Nephron progenitor cell (in vitro differentiated cells): ENCODE measurements at places on chromosomes 1 and 21.

DNA sequence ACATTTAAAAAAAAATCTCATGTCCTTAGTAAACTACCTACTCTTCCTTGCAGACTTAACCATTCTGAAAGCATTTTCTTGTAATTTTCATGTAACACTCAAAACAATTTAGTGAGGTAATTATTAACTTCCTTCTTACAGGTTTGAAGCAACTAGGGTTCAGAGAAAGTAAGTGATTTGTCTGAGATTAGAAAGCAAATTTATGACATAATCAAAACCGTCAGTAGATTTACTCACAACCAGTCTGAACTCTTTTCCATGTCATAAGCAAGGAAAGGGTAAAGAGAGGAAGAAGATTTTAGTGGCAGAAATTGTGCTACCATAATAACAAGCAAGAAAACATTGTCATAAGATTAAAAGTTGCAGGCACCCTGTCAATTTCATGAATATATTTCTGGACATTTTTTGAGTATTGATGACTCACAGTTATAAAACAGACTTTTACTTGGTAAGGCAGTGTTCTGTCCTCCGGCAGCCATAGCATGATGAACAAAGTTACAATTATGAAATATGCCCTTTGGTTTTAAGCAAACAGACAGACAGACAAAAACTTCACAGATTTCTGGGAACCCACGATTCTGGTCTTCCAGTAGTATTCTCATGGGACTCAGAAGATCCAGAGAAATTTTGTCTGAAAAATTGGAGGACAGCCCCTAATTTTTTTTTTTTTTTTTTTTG, 707.2 kb downstream of the RWDD3 start:
- H3K36me3 ChIP-seq, result no peaks in the 10 kb centered on the region
- H3K27me3 ChIP-seq, result peaks cover 2% of the 10 kb centered on the region
- H3K27ac ChIP-seq, result no peak overlapping the region
- no peak overlapping the region for H3K4me3 ChIP-seq
- H3K4me1 ChIP-seq, result no peaks in the 10 kb centered on the region

DNA sequence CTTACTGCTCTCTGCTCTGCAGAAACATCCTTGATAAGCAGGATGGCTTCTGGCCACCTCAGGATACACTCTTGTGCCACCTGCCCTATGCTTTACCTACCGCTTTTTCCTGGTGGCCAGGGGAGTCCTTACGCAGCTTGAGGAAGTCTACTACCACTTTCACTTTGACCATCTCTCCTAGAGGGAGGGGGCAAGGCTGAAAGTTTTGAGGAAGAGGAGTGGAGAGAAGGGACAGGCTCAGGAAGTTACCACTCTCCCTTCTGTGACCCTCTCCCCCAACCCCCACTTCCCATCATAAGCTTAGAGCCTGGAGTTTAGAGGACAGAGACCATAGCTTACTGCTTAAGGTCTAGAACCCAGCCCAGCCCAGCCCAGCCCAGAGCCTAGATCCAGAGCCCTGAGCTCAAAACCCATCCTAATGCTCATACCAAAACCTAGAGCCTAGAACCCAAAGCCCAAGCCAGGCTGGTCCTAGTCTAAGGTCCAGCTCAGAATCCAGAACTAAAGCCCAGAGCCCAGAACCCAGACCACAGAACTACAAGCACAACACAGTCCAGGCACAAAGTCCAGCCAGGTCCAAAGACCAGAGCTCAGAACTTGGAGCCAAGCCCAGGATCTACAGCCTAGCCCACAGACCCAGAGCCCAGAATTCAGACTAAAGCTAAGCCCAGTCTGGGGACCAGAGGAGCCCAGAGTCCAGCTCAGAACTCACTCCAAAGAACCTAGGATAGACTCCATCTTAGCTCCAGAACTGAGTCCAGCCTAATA, 18.0 kb upstream of the MFSD2A start:
- no peak overlapping the region for H3K4me3 ChIP-seq
- H3K36me3 ChIP-seq, result no peaks in the 10 kb centered on the region
- peaks cover 24% of the 10 kb centered on the region for H3K27me3 ChIP-seq
- H3K27ac ChIP-seq, result no peak overlapping the region

DNA sequence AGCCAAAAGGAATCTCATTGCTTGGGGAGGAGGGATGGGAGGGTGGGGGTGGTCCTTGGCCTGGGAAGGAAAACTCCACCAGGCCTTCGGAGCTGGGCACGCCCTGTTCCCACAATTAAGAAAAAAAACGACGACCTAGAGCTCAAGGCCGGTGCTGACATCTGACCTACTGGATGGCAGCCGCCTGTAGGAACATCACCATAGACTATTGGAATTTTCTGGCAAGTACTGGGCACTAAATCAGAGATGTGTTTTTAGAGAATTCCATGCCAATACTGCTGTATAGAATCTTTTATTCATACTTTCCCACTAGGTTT, 729 bp downstream of the NADK start:
- no peak overlapping the region for H3K27ac ChIP-seq
- peaks cover 13% of the 10 kb centered on the region for H3K27me3 ChIP-seq
- H3K4me3 ChIP-seq, result peak overlapping the region; percentile 91
- no peak for DNase-seq
- peaks cover 29% of the 10 kb centered on the region for H3K36me3 ChIP-seq

GRCh38 chr1:36656271-36656670, 173.6 kb upstream of the CSF3R start:
- no peak overlapping the region for H3K4me3 ChIP-seq
- no peaks in the 10 kb centered on the region for H3K36me3 ChIP-seq
- DNase-seq, result no peak
- peaks cover 27% of the 10 kb centered on the region for H3K4me1 ChIP-seq
- peaks cover 45% of the 10 kb centered on the region for H3K27me3 ChIP-seq
- H3K27ac ChIP-seq, result no peak overlapping the region

- no peak overlapping the region for H3K4me3 ChIP-seq
- no peak for DNase-seq
- no peaks in the 10 kb centered on the region for H3K36me3 ChIP-seq
- H3K27ac ChIP-seq, result no peak overlapping the region
- peaks cover 10% of the 10 kb centered on the region for H3K27me3 ChIP-seq
- H3K4me1 ChIP-seq, result peaks cover 52% of the 10 kb centered on the region
Measured at GRCh38 chr1:167171286-167171929, 49.3 kb upstream of the POU2F1 start.

GRCh38 chr1:91781901-91782622, 103.9 kb downstream of the TGFBR3 start:
- no peak overlapping the region for H3K4me3 ChIP-seq
- peak overlapping the region; percentile 36 for H3K27ac ChIP-seq
- no peaks in the 10 kb centered on the region for H3K27me3 ChIP-seq
- peaks cover 46% of the 10 kb centered on the region for H3K4me1 ChIP-seq
